ENCODE measurements at places on chromosomes 16 and 17.
A peak's percentile ranks its signal among the peaks of the same experiment; 100 is the strongest.

GRCh38 chr17:51612692-51613091 lies 352.3 kb downstream of the UTP18 start:
- H3K4me3 ChIP-seq: no peak overlapping the region
- DNase-seq: no peak
- peaks cover 5% of the 10 kb centered on the region for H3K27me3 ChIP-seq
- no peaks in the 10 kb centered on the region for H3K4me1 ChIP-seq
- no peak overlapping the region for H3K27ac ChIP-seq

- no peaks in the 10 kb centered on the region for H3K27me3 ChIP-seq
- H3K4me3 ChIP-seq: no peak overlapping the region
- no peak for DNase-seq
- no peaks in the 10 kb centered on the region for H3K4me1 ChIP-seq
- H3K36me3 ChIP-seq: no peaks in the 10 kb centered on the region
These were observed 301.0 kb downstream of the CPPED1 start for GRCh38 chr16:12502676-12503075.

DNA sequence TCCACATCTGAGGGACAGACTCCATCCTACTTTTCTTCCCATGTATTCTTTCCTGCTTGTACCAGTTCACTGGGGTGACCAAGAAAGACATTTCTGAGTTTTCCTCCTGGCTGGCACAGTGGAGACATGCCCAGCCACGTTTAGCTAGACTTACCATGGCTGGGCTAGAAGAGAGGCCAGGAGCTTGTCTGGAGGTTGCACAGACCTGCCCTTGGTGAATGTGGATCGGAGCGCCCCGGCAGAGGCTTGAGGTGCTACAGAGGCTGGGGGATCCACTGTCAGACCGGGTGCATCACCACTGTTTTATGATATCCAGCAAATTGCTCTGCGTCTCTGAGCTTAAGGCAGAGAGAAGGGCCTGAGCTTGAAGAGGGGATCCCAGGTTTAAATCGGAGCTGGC lies 3.5 kb downstream of the IL4R start:
- peak overlapping the region; percentile 95 for H3K27ac ChIP-seq
- no peaks in the 10 kb centered on the region for H3K36me3 ChIP-seq
- H3K4me3 ChIP-seq: no peak overlapping the region
- peak; percentile 65 for DNase-seq
- H3K4me1 ChIP-seq: peaks cover 84% of the 10 kb centered on the region

- H3K27me3 ChIP-seq: no peaks in the 10 kb centered on the region
- peaks cover 38% of the 10 kb centered on the region for H3K4me1 ChIP-seq
- H3K36me3 ChIP-seq: no peaks in the 10 kb centered on the region
- no peak overlapping the region for H3K27ac ChIP-seq
- no peak overlapping the region for H3K4me3 ChIP-seq
These were observed 100.0 kb downstream of the XYLT1 start for GRCh38 chr16:17370731-17371285.

DNA sequence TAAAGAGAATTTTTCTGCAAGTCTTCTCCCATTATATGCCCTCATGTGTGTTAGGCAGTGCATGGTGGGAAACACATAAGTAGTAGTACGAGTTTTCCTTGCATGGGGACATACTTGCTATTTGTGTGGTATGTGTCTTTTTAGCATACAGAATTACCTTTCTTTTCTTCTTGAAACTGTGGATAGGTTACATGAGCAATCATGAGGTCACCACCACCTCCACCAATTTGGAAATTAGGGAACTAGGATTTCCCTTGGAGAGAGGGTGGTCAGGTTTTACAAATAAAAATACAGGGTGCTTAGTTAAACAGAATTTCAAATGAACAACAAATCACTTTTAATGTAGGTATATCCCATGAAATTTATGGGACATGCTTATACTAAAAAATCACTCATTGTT lies 16.3 kb upstream of the AMZ2 start:
- H3K27me3 ChIP-seq: no peaks in the 10 kb centered on the region
- H3K27ac ChIP-seq: no peak overlapping the region
- peaks cover 14% of the 10 kb centered on the region for H3K4me1 ChIP-seq
- H3K4me3 ChIP-seq: no peak overlapping the region
- DNase-seq: no peak
- no peaks in the 10 kb centered on the region for H3K36me3 ChIP-seq

All from suprapubic skin (tissue), 4 donors.